ENCODE measurements at places on chromosomes 6 and 20. TPM values are rescaled to one million over a fixed set of nuclear protein-coding genes. Genes with fewer than 3 reads are reported as not detected.

Gene TCP11
- polyA plus RNA-seq, result 2.7 TPM

Gene PSMB8
- 24.1 TPM for polyA plus RNA-seq

Gene SAMD3
- polyA plus RNA-seq, result 0.74 TPM

Gene SRSF12
- 18.6 TPM for polyA plus RNA-seq

Gene RFX6
- polyA plus RNA-seq, result 0.08 TPM

Gene C20orf144
- polyA plus RNA-seq, result 0.26 TPM

Gene IL17A
- polyA plus RNA-seq, result not detected

Gene AKIRIN2
- 71.6 TPM for polyA plus RNA-seq
